ENCODE measurements at places on chromosomes 4 and X.

GRCh38 chr4:2871911-2872310, 28.3 kb downstream of the ADD1 start:
- DNase-seq = no peak

GRCh38 chr4:150164956-150165629, 86.8 kb downstream of the DCLK2 start:
- no peak for DNase-seq

- no peak for DNase-seq
These were observed 17.6 kb downstream of the DYNLT3 start for GRCh38 chrX:37829721-37830120.

DNA sequence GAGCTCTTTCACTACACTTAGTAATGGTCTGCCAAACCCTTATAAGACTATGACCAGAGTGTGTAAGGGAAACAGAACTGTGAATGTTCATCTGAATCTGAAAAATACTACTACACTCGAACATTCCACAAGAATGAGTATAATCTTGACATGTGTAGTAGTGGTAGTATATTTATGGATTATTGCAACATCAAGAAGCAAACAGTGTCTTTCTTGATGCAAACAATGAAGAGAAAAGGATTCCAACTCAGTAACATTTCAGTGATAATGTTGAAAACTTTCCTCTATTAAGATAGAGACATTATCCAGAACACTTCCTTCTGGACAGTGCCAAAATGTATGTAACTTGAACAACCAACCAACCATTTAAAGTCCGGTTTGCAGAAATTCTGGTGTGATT, 394.7 kb upstream of the CPEB2 start:
- no peak for DNase-seq

DNA sequence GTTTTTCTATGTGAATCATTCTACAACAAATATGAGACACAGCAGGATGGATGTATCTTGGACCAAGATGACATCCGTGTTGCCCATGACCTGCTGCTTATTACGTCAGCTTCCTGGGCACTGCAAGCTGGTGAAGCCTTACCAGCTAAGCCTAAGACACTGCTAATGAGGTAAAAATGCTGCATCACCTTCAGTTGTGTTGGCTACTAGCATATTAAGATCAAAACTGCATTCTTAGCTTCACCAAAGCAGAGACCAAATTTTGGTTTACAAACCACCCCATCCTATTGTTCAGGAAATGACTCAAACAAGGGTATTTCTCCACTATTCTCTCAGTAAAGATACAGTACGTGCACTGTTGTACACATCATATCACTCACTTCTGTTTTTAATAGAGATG, 50.3 kb downstream of the MAML3 start:
- DNase-seq = peak; percentile 39

GRCh38 chr4:88230461-88230891, 53.9 kb downstream of the PPM1K start:
- no peak for DNase-seq

DNA sequence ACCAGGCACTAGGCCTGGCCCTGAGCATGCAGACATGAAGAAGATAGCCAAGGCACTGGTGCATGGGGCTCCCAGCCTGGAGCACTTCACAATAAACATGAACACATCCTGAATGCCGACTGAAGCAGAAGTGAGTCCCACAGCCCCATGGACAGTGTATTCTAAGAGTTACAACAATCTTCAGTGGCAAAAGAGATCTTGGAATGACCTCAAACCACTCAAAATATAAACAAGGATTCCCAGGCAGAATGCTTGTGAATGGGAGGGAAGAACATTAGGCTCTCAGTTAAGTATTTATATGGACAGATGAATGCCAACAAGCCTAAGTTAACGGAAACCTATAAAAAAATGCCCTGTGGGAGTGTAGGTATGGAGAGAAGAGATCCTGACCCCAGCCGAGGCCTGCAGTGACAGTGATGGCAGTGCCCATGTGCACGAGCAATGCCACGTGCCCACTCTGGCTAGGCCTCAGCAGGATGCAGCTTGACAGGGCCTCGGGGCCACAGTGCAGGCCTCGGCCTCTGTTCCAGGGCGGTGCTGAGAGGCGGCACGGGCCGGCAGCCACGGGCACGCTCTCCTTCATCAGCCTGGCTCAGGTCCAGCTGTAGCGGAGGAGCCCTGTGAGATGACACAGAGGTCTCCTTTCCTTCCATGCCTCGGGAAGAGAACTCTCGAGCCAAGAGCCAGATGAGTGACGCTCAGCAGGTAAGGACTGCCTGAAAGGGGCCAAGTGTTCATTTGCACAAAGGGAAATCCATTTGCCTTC, 49.2 kb downstream of the IRF2 start:
- no peak for DNase-seq

DNA sequence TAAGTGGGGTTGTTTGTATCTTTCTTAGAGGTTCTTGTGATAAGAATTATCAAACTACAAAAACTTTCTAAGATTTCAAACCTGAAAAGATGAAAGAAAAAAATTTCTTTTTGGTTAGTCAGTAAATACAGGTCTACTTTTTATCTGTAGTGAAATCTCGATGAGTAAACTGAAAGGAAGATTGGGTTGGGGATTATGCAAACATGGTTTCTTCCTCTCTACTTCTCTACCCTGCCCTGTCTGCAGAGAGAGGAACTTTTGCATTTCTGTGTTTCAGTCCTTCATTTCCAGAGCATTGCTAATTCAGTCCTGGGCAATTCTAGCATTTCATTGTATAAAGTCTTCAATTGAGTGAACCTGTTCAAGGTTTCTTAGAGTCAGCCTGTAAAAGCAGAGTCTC, 51.6 kb upstream of the IL2 start:
- DNase-seq = no peak

GRCh38 chrX:133681897-133682296, 266.6 kb upstream of the GPC4 start:
- DNase-seq = no peak

DNA sequence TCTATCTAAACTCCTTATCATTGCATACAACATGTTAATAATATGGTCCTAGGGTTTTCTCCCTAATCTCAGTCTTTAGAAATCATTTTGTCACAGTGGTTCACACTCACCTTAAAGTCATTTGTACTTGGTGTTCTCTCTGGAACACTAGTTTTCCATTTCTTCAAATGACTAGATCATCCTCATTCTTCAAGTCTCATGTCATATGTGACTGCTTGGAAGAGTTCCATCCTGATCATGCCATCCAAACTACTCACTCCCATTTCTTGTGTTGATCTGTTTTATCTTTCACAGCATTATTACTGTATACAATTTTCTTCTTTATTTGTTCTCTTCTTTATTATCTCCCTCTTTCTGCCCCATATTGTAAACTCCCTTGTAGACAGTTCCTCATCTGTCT, 66.5 kb downstream of the HTR2C start:
- DNase-seq = no peak

- DNase-seq = no peak
These were observed 3.1 kb downstream of the TADA2B start for GRCh38 chr4:7045961-7046921.

DNA sequence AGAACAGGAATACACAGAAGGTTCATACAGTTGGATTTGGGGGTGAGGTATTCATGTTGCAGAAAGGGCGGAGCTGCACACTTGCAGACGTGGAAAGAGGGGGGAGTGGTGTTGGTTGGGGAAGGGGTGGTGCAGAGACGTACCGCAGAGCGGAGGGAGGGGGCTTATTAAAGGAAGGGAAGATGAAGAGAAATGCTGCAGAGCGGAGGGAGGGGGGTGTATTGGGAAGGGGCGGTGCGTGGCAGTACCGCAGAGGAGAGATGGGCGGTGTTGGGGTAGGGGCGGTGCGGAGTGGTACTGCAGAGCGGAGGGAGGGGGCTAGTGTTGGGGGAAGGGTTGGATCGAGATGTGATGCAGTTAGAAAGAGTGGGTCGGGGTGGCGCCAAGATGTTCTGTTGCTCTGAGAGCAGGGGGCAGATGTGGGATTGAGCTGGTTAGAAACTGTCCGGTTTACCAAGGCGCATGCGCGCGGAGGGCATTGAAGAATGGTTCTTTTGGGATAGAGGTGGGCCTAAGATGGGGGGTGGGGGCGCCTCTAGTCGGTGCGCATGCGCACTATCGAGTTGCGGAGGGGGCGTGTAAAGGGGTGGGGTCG, 900 bp downstream of the TRO start:
- DNase-seq = peak; percentile 54
